EL (cell line): ENCODE measurements at places on chromosomes 6 and 20.

DNA sequence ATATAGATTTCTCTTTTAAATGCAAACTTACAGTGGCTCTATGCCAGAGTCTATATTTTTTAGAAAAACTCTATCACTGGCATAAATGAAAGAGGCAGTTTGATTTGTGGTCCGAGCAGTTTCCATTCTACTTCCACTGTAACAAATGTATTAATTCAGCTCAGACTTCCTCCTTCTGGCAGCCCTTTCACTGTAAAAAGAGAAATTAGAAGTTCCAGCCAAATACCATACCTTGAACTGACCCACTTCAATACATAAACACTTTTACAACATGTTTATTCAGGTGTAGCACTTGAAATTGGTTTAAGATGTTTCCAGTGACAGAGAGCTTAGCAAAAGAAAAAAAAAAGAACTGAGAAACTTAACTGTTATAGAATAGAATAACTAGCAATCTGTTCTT lies 99.3 kb downstream of the BMP5 start:
- DNase-seq: no peak

GRCh38 chr6:164200071-164200470 lies 785.6 kb downstream of the QKI start:
- peak; percentile 25 for DNase-seq

DNA sequence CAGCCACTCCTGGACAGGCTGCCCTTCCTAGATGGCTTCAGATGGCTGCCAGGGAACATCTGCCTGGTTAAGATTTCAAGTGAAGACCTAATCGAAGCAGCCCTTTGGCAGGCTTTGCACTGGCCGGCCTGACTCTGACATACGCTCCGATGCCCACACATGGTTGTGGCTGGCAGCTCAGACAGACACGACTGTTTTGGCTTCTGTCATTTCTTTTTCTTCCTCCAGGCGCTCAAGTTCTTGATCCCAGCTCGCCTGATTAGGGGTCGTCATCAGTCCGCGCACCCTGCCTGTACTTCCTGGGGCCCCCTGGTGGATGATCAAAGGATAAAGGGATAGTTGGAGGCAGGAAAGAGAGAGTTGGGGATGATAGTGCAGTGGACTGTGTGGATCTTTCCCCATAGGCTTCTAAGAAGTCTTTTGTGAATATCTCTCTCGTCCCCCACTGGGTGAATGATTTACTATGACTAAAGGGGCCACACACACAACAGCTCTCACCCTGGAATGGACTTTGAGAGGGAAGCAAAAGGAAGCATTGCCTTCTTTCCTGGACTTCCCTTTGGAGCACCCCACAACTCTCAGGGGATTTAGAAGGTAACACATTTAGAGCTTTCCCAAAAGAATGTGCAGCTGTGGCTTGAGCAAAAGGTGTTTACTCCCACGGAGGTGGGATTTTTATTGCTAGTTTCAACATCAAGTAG lies 21.4 kb upstream of the TRAM2 start:
- peak; percentile 86 for DNase-seq

DNA sequence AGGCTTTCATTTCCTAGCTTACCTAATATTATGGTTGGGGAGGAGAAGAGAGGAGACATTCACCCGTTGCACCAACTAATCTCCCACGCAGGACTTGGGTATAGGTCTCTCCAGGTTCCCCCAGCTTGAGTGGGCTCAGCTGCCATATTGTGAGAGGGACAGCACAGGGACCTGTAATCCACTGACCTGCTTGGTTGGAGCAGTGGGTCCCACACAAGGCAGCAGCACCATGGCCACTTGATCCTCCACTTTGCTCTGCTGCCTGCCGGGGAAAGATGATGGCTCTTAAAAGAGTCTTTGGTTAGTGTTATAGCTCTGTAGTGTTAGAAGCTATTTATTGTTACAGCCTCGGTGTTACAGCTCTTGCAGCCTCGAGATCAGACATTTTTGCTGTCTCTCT lies 22.5 kb upstream of the ECHDC1 start:
- DNase-seq: no peak

DNA sequence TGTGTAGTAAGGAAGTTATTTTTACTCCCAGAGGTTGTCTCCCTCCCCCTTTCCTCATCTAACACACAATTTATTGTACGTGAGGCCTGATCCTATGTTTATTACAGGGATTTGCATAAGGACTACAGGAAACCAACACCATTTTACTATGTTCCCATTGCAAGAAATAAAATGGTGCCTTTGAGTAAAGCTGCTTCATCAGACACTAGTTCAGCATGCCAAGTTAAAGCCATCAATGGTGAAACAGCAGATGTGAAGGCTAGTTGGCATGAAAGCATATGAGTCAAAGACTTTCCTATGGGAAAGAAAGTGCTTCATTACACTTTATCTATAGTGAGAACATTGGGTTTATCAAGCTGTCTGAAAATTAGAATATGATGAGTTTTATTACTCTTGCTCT lies 543.0 kb downstream of the GRIK2 start:
- no peak for DNase-seq

GRCh38 chr6:82057846-82058554 lies 189.5 kb downstream of the IBTK start:
- peak; percentile 62 for DNase-seq

- peak; percentile 28 for DNase-seq
Measured at GRCh38 chr20:38726804-38727606, 2.7 kb downstream of the SLC32A1 start.

- no peak for DNase-seq
Measured at GRCh38 chr20:37781626-37782025, 87.8 kb downstream of the CTNNBL1 start.

DNA sequence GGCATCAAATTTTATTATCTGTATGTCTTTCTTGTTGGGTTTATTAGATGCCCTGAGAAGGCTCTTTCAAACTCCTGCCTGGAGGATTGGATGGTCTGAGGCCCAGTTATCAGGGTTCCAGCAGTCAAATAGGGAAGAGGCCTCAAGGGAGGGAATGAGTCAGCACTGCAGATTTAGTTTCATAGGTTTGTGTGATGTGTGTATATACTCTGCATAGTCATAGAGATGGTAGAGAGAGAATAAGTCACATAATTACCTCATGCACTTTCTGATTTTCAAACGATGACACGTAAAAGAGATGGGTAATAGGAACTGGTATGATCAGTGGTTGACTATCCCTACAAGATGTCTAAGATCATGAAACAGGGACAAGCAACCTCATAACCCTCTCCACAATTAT lies 82.1 kb downstream of the ADAT2 start:
- peak; percentile 49 for DNase-seq

GRCh38 chr6:134599079-134599478 lies 281.2 kb upstream of the SGK1 start:
- DNase-seq: no peak

DNA sequence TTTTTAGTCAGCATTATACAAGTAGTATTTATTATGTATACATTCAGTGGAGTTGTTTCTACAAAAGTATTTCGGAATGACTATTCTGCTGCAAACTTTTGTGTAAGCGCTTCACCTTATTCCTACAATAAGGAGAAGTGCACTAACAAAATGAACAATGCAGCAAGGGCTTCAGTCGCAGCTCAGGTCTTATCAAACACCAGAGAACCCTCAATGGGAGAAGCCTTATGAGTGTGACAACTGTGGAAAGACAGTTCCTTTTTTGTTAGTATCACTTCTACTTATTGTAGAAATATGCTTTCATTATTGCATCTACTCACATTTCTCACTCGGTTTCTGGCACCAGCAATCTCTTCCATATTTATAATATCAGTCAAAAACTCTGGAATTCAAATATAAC lies 18.8 kb downstream of the ZKSCAN3 start:
- no peak for DNase-seq

DNA sequence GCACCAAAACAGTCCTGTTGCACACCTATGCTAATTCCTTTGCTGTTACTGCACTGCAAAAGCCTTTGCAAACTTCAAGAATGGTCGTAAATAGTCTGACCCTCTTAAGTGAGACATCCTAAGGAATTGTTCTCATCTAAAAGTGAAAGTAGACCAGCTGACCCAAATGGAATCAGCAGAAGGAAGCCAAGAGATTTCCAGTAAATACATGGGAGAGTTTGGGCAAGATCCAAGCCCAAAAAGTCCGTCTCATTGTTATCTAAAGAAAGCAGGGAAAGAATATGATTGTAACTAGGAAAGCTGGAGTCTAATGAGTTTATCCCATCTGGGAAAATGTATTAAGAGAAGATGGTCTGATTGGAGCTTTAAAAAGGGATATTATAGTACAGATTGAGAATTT lies 43.0 kb upstream of the HIVEP1 start:
- peak; percentile 10 for DNase-seq

DNA sequence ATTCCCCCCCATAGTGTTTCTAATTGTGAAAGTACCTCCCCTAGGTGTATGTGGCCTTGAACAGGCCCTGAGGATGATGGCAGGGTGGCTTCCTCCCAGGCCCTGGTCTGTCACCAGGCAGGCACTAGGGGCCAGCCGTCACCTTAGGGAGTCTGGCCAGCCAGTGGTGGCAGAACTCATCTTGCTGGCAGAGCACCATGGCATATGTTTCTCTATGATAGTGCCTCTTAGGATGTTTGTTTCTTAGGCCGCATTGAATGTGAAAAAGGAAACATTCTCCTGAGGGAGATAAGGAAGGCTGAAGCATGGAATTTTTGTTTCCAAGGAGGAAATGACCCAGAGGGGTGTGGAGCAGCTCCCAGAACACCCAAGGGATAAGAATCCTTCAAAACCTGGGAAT lies 45.2 kb upstream of the KLHL31 start:
- DNase-seq: no peak

GRCh38 chr6:92700411-92700810 lies 718.9 kb downstream of the EPHA7 start:
- DNase-seq: no peak
